ENCODE measurements at places on chromosomes 2 and 18.

- no peak for DNase-seq
Measured at GRCh38 chr18:14092625-14093306, 39.5 kb downstream of the ZNF519 start.

- DNase-seq = no peak
Measured at GRCh38 chr2:14932285-14932684, 299.8 kb downstream of the LRATD1 start.

- DNase-seq = peak; percentile 26
Measured at GRCh38 chr18:28432339-28432738, 255.4 kb upstream of the CDH2 start.

GRCh38 chr2:230913406-230914143, 11.5 kb downstream of the GPR55 start:
- DNase-seq = no peak

DNA sequence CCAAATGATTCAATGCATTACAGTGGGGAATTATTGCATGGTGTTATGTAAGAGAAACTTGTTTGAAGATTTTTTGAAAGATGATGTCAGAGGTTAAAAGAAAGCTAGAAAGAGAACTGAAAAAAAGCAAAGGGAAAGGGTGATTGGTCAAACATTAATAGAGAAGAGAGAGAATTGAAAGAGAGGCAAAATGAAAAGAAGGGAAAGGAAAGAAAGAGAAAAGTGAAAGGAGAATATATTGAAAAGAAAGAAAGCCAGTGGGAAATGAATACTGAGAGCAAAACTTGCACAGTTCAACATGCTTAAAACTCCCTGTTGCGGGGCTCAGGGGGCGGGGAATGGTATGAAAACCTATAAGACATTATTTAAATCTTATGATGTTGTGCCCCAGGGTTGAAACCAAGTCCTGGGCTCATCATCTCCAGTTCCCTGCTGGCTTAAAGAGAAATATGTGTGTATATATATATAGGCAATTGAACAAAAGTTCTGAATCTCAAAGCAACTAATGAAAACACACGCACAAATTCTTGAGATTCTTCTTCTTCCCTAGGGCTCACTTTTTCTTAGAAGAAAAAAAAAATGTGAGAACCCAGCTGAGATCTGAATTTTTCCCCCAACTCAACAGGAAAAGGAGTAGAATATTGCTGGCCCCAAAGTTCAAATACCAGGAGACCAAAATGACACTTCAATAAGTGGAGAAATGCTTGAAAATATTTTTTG, 2045.9 kb upstream of the CELF4 start:
- DNase-seq = peak; percentile 12

GRCh38 chr2:86249579-86250391, 50.5 kb downstream of the MRPL35 start:
- DNase-seq = peak; percentile 63

DNA sequence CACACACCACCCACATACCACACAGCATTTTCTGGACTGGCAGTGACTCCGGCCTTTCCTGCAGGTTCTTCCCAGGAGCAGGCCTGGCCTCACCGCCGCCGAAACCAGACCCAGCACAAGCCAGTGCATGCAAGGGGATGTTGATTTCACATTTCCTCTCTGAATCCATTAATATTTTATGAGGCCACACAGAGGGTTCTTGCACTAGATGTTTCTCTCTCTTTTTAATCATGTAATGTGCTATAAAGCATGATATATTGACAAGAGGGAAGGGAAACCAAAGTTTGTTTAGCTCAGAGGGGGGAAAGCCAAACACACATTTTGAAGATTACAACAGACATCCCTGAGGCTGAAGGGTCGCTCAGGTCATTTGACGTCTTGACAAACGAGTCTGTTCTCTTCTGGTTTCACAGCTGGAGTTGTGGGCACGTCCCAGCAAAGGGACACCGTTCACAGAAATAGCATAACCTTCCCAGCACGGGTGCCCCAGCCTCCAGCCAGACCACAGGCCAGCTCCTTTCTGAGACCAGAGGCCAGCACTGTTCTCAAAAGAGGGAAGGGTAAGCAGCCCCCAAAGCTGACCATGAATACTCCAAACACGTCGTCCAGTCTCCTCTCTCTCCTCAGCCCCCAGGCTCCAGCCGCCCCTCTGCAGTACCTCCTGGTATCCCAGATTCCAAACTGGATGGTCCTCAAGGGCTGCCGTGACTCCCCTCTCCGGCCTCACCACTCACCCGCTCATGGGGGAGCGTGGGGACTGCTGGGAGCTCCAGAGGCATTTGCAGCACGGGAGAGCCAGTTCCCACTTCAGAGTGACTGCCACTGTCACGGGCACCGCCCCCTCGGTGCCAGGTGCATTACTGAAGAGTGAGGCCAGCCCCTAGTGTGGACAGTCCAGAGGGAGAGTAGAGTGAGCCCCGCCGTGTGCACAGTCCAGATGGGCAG, 340.3 kb upstream of the SALL3 start:
- DNase-seq = no peak

- no peak for DNase-seq
Measured at GRCh38 chr2:112889976-112890375, 21.0 kb upstream of the IL37 start.

DNA sequence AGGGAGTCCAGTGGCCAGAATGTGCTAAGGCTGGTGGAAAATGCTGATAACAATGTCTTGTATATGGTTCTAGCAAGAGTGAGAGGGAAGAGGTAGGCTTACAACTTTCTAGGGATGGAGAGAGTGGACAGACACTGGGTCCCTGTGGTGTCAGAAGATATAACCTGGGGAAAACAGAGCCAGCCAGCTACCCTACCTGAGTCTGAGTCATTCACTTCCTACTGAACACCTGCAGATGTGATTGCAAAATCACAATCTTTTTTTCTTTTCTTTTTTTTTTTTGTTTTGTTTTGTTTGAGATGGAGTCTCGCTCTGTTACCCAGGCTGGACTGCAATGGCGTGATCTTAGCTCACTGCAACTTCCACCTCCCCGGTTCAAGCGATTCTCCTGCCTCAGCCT, 7.3 kb downstream of the TET3 start:
- DNase-seq = no peak

Data from EL (cell line).